ENCODE measurements at places on chromosomes 13 and 19.

GRCh38 chr13:114263578-114263977, 17.8 kb upstream of the UPF3A start:
- no peak for DNase-seq

- DNase-seq, result no peak
Observed at GRCh38 chr13:104196611-104197010, 1130.4 kb upstream of the SLC10A2 start.

DNA sequence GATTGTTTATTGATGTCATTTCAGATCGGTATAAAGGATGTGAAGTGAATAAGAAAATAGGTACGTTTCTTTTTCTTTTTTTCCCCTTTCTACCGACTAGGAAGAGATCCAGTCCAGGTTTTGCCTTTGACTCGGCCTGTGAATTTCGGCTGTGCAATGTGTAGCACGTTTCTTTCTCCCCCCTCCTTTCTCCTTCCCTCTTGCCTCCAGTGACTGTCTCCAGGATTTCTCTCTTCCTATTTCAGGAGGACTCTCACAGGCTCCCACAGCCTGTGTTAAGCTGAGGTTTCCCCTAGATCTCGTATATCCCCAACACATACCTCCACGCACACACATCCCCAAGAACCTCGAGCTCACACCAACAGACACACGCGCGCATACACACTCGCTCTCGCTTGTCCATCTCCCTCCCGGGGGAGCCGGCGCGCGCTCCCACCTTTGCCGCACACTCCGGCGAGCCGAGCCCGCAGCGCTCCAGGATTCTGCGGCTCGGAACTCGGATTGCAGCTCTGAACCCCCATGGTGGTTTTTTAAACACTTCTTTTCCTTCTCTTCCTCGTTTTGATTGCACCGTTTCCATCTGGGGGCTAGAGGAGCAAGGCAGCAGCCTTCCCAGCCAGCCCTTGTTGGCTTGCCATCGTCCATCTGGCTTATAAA, at the start of gene GPC6:
Gene GPC6 (plus strand): TSS at position 185 of the 657 bp plus-strand sequence.
- DNase-seq, result no peak

DNA sequence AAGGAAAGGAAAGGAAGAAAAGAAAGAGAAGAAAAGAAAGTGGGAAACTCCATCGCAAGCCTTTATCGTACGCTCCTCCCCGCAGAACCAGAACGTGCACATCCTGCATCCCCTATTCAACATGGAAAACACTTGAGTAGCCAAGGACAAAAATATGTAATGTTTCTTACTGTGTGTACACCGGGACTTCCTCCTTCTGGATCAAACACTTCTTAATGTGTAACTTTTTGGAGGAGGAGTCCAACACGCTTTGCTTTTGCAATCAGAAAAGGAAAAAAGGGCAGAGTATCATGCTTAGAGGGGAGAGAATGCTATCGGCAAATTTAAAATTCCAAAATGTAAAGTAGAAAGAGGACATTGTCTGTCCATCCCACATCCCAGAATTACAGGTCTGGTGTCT, 7.8 kb upstream of the SHFL start:
- no peak for DNase-seq

DNA sequence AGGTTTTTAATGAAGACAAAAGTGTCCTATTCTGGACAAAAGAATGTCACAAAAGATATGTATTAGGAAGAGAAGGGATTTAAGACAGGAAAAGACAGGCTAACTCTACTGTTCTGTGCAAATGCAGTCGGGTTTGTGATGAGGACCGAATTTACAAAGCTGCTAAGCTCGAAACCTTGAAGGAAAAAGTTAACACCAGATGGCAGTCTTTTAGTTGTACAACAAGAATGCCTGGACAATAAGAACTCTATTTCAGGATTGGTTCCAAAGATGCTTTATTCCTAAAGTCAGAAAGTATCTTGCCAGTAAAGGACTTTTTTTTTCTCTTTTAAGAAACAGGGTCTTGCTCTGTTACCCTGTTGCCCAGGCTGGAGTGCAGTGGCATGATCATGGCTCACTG, 51.1 kb downstream of the HS6ST3 start:
- DNase-seq, result no peak

Data from stimulated activated CD8-positive, alpha-beta memory T cell treated with anti-CD3 and anti-CD28 coated beads, Interleukin-4, amount 100 ng/mL, for 4 hours (primary cell).